ENCODE measurements at places on chromosomes 1 and 21.
A peak's percentile ranks its signal among the peaks of the same experiment; 100 is the strongest.

- peak; percentile 20 for DNase-seq
These were observed 7.9 kb upstream of the SH3GLB1 start for GRCh38 chr1:86696522-86696921.

DNA sequence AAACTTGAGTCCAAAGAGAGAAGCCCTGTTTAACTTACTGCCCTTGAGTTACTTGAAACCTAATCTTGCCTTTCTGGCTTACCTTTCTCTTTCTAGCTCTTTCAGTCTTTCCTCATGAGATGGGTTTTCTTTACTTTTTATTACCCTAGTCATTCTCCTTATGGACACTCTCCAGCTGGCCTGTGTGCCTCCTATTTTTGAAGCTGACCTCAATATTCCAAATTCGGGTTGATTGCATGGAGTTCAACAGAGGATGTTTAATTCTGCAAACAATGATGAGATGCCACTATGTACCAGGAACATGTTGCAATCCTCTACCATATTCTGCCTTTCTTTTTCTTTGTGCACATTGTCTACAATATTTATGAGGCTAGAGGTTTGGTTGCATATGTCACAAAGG, 20.7 kb downstream of the DNAJC6 start:
- no peak for DNase-seq

DNA sequence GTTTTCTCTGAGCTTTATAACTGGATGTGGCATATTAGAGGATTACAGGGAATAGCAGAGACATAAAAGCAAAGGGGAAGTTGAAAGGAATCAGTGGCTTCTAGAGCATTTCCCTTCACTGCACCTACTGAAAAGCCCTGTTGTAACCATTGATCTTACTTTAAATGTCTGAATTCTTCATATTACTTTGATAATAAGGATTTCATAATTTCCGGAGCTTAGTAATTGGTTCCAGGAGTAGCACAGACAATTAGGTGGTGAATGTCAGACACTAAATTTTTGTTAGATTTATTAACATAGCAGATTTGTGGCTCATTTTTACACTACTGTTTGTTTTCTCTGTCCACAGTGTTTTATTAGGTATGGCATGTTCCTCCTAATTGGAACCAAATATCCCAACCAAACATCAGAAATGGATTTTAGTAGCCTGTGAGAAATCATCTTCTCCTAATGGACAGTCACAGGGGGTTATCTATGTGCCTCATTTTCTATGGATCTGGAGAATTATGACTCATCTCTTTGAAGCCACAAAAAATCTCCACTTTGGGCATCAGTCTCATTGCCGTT, 100.5 kb downstream of the GIPC2 start:
- peak; percentile 37 for DNase-seq

DNA sequence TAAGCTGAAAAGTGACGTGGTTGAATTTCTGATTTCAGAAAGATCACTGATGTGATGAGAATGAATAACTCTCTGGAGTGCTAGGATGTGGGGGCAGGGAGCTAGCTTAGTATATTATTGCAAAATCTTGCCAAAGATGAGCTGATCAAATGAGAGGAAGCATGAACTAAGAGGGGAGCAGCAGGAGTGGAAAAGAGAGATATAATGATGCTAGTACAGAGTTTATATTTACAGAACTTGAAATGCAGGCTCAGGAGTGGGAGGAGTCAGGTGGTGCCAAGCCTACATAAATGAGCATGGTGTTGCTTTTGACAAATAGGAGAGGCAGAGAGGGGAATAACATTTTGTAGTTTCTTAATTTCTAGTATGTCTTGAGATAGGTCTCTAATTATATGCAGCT, 38.1 kb upstream of the NBL1 start:
- DNase-seq = no peak

DNA sequence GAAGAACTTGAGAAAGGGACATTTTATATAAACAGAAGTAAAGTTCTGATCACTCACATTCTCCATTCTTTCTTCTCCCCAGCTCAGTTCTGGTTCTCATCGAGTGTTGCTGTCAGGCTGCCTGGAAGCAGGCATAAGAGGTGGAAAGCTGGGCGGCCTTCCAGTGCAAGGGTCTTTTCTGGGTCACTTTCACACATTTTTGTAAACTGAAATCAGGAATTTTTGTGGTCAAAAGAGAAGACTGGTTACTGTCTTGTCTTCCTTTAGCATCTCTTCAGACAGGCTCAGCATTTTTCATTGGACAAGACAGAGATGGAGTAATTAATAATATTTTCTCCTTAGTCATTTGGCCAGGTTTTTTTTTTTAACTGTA, 93.7 kb downstream of the CTH start:
- peak; percentile 94 for DNase-seq

DNA sequence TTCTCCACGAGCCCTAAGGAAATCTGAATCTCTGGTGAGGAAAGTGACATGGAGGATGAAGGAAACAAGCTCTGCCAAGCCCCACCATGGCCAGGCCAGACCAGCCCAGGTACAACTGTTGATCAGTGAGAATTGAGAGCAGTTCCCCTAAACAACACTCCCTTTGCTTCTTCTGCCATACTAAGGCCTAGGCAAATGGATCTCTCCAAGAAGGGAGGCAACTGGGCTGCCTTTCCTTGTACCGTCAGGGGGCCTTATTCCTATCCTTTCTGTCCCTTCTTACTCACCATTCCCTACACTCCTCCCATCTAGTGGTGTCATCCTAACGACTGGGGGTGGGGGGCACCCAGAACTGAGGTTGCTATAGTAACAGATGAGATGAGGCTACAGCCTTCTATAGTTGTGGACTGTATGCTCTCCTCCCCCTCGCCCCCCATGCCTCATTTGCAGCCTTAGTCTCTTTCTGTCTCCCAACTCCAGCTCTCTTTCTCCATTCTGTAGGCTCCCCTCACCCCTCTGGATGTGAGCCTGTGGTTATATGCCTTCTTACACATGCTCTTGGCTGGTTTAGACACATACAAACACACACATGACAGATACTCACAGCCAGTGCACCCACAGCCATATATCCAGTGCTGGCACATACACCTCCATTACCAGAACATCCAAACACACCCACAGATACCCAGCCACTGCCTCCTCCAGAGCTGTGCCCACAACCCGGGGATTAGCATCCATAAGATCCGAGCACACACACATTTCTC, 3.6 kb downstream of the PEA15 start:
- DNase-seq = no peak

DNA sequence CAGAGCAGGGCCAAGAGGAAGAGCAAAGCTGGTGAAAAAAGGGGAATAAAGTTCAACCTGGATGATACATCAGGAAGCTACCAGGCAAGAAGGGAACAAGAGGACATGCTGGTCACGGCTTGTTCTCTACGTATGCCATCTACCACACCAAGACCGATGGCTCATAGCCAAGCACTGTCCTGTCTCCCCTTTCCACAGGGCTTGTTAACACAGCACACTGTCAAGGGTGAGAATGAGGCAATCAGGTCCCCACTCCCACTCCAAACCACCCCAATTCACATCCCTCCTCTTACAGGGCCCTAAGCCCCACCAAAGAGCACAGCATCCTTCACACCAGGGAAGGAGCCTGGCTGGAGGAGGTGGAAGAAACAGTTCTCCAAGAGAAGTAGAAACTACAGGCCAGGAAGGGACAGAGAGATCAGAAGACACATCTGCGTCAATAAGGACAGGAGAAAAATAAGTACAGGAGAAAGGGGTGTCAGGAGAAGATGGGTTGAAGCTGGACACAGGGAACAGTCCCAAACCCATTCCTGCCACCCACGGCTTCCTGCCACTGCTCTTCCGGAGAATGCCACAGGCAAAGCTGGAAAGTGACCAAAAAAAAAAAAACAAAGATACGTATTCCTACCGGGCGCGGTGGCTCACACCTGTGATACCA, 923 bp upstream of the SHC1 start:
- DNase-seq = peak; percentile 38

DNA sequence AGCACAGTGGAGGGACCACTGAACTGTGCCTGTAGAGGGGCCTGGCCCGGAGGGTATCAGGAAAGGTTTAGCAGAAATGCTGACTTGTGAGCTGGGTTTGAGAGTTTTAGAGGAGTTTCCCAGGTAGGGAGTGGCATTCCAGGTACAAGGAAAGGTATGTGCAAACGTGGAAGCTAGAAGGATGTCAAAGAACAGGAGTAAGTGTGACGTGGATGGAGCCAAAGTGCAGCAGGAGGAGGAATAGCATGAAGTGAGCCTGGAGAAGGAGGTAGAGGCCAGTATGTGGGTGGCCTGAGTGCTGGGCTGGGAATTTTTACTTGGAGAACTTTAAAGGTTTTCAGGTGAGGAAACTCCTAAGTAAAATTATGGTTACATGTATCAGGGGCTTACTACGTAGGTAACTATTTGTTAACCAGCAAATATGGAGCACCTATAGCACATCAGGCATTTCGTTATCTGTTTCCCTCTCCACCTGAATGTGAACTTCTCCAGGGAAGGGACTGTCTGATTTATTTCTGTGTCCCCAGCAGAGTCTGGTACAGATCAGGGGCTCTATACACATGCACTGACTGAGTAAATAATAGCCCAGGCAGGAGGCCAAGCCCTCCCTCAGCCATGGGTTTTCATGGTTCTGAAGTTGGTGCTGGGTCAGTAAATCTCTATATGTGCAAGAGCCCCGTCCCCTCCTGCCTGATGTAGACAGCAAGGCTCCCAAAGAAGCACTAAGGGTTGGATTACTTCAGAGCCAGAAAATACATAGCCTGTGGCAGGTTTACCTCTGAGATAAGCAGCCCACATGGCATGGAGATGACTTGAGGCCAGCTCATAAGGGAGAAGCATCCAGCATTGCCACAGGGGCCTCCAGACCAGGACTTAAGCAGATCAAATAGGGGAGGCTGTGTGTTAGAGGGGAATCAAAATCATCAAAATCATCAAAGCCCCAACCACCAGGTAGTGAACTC, 43.4 kb downstream of the CDCP2 start:
- DNase-seq = no peak

- DNase-seq = no peak
These were observed 1.5 kb upstream of the ACADM start for GRCh38 chr1:75722966-75723365.

GRCh38 chr1:53946252-53947171, at the start of gene LRRC42:
Gene LRRC42 (plus strand): TSS chr1:53946350. CDS start chr1:53952000, 5,650 bp downstream.
- DNase-seq = no peak

- DNase-seq = no peak
These were observed 47.2 kb upstream of the RASAL2 start for GRCh38 chr1:178046591-178047270.

GRCh38 chr1:21229246-21230000, 52.7 kb upstream of the EIF4G3 start:
- peak; percentile 56 for DNase-seq

GRCh38 chr1:905811-906599, 17.7 kb upstream of the SAMD11 start:
- no peak for DNase-seq

GRCh38 chr1:99170516-99170915, 93.8 kb upstream of the PLPPR4 start:
- DNase-seq = peak; percentile 57

DNA sequence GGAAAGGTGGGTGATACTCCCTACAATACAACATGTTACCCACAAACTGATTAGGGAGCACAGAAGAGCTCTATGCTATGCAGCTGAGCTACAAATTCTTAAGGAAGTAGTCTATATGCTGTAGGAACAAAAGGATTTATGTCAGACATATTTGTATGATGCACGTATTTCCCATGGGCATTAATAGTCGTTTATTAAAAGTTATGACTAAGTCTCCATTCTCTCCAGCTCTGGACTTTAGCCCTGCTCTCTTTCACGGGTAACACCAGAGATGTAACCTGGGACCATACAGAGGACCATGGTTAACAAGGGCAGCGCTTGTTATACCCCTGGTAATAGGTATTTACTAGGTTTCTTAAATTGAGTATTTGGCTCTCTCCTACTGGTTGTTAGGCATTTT, 168.2 kb upstream of the C1orf105 start:
- DNase-seq = no peak

DNA sequence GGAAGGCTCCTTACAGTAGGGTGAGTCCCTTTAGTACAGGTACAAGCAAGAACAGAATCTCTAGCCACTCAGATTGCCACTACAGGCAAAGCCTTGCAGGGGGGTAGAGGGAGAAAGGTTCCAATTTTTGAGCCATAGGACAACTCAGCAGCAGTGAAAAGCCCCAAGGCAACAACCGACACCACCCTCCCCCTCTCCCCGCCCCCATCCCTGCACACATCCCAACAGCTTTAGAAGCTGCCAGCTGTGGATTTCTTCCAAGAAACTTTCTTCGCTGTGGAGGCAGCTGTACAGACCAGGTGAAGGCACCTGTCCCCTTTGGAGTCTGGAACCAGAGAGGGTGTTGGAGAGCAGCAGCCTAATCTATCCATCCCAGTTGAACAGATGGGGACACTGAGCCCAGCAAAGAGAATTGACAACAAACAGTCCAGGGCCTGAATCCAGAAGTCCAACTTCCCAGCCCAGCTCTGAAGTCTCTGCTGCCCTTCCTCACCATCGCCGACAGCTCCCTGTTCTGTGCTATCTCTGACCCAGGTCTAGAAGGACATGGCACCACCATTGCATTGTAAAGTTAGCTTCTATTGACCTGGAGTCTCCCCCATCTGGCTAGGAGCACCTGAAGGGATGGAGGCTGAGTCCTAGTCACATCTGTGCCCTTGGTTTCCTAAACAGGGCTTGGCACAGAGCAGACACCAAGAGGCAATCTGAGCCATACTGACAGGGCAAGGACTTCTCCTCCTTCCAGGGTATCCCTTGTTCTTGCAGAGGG, 2.2 kb downstream of the TENT5B start:
- peak; percentile 18 for DNase-seq

DNA sequence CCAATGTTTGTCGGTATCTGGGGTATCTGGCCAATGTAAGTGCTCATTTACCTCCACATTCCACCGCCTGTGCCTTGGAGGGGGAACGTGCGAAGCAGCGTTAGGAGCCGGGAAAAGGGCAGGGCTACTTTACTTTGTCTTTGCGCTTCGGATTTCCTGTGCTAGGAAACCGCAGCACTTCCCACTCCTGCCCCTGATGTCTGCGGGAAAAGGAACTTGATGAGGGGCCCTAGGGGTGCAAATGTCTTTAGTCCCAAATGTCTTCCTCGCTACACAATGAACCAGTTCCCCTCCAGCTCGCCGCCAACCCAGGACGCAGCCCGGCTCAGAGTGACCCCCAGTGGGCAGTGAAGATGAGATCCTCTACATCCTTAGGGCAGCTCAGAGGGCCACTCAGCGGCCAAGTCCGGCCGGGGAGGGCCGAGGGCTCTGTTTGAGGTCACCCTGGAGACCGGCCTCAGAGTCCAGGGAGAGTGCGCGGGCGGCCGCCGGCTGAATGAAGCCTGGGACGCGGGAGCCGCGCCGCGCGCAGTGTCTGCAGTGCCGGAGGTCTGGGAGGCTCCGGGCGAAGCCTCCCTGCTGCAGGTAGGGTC, at the start of gene DYNLT5:
TSS of gene DYNLT5 (plus strand) at position 460 of the 593 bp plus-strand sequence. CDS start 2,200 bp downstream, outside the sequence.
- peak; percentile 72 for DNase-seq
